T47D (cell line): ENCODE measurements at places on chromosomes 11 and 22.
A peak's percentile ranks its signal among the peaks of the same experiment; 100 is the strongest.

DNA sequence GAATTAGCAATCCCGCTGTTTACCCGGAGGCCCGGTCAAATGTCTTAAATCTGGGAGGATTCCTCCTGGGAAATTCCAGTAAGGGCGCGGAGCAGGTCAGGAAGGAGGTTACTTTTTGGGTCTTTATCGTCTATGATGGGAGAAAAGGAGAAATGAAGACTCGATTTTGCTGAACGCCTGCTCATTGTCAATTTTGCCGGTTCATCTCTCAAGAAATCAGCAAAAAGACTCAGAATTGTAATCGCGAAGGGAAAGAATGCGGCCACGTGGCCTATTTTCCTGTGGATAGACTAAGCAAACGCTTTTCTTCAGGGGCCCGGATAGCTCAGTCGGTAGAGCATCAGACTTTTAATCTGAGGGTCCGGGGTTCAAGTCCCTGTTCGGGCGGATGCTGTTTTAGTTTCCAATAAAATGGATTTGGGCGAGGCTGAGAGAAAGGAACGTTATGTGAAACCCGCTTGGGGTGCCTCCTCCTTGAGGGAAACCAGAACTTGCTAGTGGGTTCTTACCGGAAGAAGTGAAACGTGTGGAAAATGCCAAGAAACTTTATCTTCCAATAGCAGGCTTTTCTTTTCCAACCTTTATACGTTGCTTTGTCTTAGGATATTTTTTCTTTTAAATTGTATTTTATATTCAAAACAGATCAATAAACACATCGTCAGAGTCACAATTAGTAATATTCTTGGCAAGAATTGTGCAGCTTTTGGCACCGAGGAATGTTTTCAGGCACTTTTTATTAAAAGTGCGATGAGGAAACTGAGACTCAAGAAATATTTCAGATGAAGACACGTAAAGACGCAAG is 45.0 kb downstream of the OR4D9 start:
- DNase-seq, result no peak

GRCh38 chr22:23001463-23001862 is 68.9 kb upstream of the GNAZ start:
- no peak for DNase-seq

- no peak for DNase-seq
Observed at GRCh38 chr11:104570078-104570701, 328.1 kb downstream of the CASP12 start.

DNA sequence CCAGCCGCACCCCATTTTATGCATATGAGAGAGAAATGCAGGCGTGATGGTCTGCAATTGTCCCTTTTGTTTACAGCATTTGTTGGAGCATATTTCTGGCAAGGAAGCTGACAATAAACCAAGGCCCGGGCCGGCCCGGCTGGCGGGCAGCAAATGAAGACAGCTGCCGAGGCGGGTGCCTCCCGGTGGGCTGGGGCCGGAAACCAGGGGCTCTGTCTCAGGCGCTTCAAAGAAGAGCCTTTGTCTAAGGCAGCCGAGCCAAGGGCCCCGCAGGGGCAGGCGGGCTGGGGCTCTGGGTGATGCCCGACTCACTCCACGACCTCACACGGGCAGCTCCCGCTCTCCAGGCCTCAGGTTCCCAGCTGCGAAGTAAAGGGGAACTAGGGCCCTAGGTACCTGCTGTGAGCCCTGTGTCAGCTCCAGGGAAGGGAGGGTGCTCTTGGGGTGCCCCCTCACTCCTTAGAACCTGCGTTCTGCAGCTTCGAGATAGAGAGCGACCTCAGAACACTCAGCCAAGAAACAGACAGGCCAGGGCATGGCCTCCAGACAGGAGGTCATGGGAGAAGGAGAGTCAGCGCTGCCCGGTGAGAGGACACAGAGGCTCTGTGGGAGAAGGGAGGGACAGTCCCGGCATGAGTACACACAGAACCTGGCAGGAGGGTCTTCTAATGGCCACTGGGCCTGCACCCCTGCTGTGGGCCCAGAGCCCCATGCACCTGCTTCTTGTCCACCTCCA is 2.4 kb downstream of the LINC01488 start:
- DNase-seq, result no peak

- no peak for DNase-seq
Observed at GRCh38 chr11:6655020-6655789, 404 bp downstream of the DCHS1 start.

GRCh38 chr11:114713756-114714155 is 35.4 kb downstream of the NXPE2 start:
- no peak for DNase-seq

- DNase-seq, result no peak
Observed at GRCh38 chr11:15229069-15229468, 114.3 kb downstream of the INSC start.

- DNase-seq, result no peak
Observed at GRCh38 chr11:13141731-13142709, 132.9 kb downstream of the RASSF10 start.

- DNase-seq, result no peak
Observed at GRCh38 chr11:77467233-77467632, 6.7 kb downstream of the PAK1 start.

DNA sequence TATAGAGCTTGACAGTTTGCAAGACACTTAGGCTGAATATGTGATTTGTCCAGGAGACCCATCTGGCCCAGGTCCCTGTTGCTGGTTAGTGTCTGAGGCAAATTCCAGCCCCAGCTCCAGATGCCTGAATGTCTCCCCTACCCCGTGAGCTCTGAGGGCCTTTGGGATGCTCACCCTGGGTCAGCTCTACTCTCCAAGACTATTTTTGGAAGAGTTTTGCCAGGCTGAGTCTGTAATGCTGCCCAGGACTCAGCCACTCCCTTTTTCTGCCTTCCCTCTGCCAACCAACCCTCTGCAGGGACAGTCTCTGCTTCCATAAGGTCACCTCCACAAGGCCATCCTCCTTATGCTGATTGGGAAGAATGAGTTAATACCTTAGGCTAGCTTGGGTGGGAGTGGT is 66.3 kb downstream of the CABIN1 start:
- DNase-seq, result no peak

- DNase-seq, result peak; percentile 33
Observed at GRCh38 chr11:91308069-91308468, 916.5 kb upstream of the FAT3 start.

DNA sequence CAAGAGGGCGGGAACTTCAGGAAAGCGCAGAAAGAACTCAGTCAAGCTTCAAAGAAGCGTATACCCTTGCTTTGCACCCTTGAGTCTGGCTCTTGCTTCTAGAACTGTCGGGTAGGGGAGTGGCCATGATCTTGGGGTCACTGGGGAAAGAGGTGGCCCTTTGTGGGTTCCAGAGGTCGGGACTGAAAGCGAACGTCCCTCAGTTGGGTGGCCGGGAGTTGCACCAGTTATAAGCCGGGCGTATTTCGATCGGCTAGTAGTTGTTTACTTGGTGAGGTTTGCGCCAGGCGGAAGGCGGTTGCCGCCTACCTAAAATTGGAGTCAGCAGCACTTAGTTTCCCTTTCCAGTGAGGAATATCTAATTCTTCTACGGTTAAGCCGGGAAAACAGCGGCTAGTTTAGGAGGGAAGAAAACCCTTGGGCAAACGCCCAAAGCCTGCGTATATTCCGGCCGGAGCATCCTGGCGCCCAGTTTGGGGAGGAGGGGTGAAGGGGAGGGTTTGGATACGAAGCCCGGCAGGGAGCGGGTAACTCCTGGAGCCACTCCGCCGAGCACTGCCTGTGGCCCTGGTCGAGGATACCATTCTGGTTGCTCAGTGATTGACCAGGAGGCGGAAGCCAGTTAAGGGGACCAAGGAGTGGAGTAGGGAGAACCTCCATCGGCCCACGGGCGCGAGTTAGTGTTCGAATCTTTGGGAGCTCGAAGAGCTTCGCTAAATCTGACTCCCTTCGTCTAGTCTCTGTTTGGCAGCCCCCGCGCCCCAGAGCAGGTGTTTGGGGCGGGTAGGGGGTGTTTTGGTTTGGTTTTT is 807 bp upstream of the WT1 start:
- no peak for DNase-seq

DNA sequence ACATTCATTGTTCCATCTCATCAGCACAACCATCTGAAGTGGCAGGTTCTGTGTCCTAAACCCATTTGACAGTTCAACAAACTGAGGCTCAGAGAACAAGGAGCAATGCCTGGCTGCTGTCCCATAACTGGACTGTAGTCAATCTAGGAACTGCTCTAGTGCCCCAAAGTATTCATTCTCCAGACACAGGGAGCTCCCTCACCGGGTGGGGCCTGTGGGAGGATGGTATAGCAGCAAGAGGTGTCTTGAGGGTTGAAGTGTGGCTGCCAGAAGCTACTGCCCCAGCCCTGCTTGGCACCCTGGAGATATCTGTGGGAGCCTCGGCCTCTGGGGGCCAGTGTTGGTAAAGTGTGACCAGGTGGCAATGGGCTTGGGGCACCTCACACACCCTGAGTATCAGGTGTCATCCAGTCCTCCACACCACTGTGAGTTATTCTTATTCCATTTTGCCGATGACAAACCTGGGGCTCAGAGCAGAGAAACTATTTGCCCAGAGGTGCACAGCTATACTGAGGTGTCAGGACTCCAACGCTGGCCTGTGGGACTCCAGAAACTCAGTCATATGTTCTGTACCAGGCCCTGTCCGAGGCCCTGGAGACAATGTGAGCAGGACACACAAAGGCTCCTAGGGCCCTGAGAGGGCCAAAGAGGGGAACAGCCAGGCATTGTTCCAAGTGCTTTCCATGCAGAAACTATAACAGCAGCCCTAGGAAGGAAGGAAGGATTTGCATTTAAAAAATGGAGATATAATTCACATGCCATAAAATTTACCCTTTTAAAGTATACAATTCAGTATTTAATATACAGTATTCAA is 46.0 kb upstream of the KLHL35 start:
- no peak for DNase-seq

GRCh38 chr22:44734801-44735517 is 17.4 kb upstream of the ARHGAP8 start:
- no peak for DNase-seq

- no peak for DNase-seq
Observed at GRCh38 chr11:129731316-129731715, 84.3 kb upstream of the TMEM45B start.

- DNase-seq, result no peak
Observed at GRCh38 chr11:56273854-56274253, at the start of gene OR5T1. Gene OR5T1, plus strand, starts transcription at chr11:56274154. Its CDS starts 1,485 bp downstream, at chr11:56275639.

GRCh38 chr11:8794126-8794525 is 111.5 kb downstream of the RPL27A start:
- no peak for DNase-seq

- DNase-seq, result no peak
Observed at GRCh38 chr11:8765294-8765693, 82.7 kb downstream of the RPL27A start.

GRCh38 chr11:105588001-105588400 is 21.9 kb upstream of the GRIA4 start:
- DNase-seq, result no peak

DNA sequence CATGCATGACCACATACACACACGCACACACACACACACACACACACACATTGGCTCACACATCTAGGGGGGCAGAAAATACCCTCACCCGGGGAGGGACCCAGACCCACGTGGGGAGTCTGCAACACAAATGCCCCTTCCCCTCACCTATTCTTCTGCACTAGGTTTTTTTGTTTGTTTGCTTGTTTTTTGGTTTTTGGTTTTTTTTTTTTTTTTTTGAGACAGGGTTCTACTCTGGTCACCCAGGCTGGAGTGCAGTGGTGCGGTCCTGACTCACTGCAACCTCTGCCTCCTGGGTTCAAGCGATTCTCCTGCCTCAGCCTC is 28.4 kb downstream of the WEE1 start:
- DNase-seq, result no peak

DNA sequence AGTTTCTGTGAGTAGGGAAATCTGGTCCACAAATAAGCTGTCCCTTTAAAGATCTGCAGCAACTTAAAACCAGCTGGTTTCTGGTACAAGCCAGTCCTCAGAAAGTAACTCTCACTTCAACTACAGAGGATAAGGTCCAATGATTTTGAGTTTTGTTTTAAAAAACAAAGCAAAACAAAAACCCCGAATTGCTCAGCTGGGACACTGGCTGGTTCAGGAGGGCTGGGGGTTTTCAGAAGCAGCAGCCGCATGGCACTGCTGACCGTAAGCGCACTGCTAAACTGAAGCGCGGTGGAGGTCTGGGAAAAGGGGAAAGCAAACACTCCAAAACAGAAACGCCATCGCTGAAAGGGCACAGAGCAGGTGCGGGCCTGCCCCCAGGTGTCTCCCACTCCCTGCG is 59.7 kb downstream of the MICAL3 start:
- DNase-seq, result no peak

- no peak for DNase-seq
Observed at GRCh38 chr11:78109081-78110015, 29.7 kb upstream of the NDUFC2 start.

GRCh38 chr22:40890881-40891280 is 29.0 kb upstream of the DNAJB7 start:
- DNase-seq, result no peak

DNA sequence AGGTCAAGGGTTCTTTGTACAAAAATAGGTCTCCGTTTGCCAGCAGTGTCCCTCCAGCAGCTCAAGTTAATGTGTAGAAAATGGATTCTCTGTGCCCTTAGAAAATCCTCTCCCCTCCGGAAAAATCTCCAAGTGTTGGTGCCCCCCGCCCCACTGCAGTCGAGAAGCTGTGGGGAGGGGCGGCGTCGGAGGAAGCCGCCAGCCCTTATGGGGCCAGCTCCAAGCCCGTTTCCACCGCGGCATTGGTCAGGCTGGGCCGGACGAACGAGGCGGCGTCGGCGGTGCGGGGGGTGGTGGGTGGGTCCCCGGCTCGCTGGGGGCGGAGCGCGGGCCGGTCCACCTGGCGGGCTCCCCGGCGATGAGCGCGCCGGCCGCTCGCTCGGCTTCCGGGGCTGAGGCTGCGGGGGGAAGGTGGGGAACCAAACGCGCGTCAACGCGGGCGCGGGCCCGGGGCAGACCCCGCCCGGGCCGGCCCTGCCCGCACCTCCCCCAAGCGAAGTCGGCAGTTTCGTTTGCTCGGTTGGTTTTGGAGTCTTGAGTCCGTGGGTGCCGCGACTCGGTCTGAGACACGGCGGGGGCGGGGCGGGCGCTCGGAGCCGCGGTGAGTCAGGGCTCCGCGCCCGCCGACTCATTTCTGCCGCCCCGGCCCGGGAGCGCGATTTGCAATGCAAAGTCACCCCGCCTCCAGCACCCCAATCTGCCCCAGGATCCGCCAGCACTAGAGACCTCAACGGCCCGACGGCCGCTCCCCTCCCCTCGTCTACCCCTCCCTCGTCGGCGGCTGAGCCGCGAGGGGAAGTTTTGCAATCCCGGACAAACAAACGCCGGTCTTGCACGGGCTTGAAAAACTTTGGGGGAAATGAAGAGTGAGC is 1.4 kb downstream of the ASCL2 start:
- peak; percentile 68 for DNase-seq

GRCh38 chr11:73577496-73577917 is 20.4 kb downstream of the FAM168A start:
- DNase-seq, result no peak
